ENCODE measurements at places on chromosomes 5 and 9.

DNA sequence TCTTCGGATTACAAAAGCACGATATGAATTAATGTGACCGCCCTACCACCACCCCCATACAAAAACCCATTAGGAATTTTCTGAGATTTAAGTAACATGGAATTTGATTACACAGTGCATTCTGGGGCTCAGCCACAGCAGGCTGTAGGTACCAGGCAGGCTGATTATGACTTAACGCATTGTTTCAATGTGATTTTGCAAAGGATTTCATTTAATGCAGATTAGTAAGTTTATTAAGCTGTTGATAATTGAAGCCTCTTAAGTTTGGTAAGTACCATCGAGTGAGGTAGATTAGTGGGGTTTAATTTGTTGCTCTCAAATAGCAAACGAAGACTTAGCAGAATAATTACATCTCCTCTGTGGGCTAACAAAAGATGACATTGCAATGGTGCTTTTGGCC is 240.1 kb downstream of the TRPM3 start:
- no peak for DNase-seq

- DNase-seq: no peak
Measured at GRCh38 chr9:89256642-89257041, 54.4 kb upstream of the CKS2 start.

- DNase-seq: no peak
Measured at GRCh38 chr5:68746643-68747420, 347.0 kb upstream of the SLC30A5 start.

GRCh38 chr5:40492056-40492455 is 187.7 kb upstream of the PTGER4 start:
- DNase-seq: no peak

DNA sequence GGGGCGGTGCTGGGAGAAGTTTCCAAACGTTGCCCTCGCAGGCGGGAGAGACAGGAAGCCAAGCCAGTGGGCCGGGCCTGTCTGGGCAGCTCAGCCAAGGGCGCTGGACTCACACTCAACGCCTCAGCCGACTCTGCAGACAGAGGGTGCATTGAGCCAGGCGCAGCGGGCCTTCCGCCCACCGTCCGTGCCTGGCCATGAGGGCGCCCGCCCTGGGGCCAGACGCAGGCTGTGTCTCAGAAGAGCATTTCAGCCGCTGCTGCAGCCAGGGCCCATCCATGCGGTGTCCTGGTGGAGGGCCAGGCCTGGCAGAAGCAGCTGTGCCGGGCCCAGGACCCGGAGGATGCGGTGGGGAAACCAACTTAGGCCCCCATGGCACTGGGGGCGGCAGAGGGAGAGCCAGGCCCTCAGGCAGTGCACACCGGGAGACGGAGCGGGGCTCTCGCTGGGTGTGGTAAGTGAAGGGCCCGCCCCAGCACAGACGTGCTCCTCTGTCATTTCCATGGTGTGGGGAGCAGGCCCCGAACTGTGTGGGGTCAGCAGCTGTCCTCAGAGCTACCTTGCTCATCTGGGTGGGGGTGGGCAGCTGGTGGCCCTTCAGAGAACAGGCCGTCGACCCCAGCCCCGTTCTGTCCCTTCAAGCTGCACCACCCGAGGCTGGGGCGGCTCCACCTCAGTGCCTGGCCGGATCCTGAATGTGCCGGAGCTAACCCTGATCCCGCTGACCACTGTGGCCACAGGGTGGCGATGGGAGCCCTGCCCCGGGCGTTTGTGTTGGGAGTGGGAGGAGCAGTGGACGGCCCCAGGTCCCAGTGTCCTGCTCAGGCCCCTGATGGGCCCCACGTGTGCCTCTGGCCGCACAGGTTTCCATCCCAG is 18.0 kb downstream of the DNLZ start:
- no peak for DNase-seq

- DNase-seq: peak; percentile 40
Measured at GRCh38 chr9:124660341-124660801, 110.7 kb downstream of the NR6A1 start.

- no peak for DNase-seq
Measured at GRCh38 chr9:130366888-130367550, 77.7 kb upstream of the ASS1 start.

DNA sequence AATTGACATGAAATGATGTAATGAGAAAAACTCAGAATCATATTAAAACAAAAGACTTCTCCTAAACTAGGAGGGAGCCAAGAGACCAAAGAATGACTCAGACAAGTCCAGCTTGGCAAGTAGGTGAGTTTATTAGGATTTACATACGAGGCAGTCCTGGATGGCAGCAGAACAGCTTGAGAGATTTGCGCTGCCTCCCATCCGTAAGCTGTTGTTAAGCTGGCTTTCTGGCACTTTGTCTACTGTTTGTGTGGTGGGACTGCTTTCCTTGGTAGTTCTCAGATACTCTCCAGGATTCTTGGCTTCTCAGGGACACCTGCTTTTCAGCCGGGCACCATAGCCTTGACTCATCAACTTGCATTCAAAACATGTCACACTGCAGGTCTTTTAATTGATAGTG is 57.6 kb downstream of the COX7C start:
- no peak for DNase-seq

- no peak for DNase-seq
Measured at GRCh38 chr5:137325721-137326120, 173.4 kb downstream of the SPOCK1 start.
